ENCODE measurements at places on chromosomes 6 and 20.

DNA sequence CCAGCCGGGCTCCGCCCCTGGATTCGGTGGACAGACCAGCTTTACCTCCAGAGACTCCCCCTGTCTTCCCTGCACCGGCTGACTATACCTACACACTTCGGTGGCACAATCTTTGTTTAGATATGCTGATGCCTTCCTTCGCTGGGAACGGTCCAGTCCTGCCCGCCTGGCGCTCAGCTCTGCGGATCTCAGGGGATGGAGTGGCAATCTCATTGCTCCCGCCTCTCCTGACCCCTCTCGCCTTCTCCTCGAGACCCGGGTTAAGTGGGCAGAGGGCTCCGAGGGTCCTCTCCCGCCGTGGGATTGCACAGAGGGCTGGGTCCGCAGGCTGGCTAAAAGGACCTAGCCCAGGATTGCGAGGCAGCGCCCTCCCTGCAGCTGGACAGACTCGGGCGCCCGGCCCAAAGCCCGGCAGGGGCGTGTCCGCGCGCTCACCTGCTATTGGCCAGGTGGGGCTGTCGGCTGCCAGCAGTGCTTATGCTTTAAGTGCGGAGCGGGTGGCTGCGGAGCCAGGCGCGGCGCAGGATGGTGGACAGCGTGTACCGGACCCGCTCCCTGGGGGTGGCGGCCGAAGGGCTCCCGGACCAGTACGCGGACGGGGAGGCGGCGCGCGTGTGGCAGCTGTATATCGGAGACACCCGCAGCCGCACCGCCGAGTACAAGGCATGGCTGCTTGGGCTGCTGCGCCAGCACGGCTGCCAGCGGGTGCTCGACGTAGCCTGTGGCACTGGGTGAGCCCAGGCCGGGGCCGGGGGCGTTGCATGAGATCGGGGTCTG, at the start of gene GNMT:
GNMT (plus strand) TSS at position 512 of the 777 bp plus-strand sequence; CDS start at position 526, 14 bp downstream.
- peak; percentile 33 for DNase-seq

DNA sequence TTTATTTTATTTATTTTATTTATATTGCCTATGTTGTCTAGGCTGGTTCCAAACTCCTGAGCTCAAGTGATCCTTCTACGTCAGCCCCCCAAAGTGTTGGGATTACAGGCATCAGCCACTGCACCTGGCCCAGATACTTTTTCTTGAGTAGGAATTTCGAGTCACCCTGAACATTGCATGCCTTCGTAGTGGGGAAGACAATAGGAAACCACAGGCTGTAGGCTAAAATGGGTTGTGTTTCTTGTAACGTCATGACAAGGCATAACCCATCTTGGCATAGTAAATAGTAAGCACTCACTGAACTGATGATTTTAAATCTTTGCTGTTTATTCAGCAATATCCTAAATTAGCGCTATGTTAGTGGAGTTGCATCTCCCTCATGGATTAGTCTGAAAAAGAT, 34.9 kb downstream of the PTPN1 start:
- no peak for DNase-seq

GRCh38 chr20:11826334-11826733, 91.4 kb upstream of the BTBD3 start:
- DNase-seq: no peak

GRCh38 chr6:65646544-65646943, 60.5 kb downstream of the EYS start:
- no peak for DNase-seq

DNA sequence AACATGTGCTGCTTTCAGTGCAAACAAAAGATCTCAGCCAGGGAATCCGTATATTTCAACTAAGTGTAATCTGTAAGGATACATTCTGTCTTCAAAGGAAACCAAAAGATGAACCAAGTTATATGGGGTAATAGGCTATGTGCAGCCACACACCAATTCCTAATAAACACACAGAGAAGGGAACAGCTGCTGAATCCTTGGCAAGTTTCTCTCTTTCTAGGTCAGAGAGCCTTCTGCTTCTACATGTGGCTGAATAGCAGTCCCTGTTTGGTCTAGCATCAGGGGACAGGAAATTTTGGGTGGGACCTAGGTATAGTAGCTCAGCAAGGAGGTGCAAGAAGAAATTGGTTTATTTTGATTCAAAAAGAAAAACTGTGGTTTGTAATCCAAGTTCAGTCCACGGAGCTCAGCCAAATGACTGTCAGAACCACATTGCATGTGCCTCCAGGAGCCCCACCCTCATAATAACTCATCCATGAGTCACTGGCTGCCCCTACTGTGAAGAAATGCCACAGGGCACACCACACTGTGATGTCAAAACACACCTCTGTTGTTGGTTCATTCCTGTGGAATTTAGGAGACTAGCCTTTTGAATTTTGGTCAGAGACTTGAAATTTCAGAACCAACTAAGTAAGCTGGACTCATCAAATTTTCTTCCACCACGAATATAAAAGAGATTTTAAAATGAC, 21.1 kb downstream of the SPTLC3 start:
- no peak for DNase-seq

DNA sequence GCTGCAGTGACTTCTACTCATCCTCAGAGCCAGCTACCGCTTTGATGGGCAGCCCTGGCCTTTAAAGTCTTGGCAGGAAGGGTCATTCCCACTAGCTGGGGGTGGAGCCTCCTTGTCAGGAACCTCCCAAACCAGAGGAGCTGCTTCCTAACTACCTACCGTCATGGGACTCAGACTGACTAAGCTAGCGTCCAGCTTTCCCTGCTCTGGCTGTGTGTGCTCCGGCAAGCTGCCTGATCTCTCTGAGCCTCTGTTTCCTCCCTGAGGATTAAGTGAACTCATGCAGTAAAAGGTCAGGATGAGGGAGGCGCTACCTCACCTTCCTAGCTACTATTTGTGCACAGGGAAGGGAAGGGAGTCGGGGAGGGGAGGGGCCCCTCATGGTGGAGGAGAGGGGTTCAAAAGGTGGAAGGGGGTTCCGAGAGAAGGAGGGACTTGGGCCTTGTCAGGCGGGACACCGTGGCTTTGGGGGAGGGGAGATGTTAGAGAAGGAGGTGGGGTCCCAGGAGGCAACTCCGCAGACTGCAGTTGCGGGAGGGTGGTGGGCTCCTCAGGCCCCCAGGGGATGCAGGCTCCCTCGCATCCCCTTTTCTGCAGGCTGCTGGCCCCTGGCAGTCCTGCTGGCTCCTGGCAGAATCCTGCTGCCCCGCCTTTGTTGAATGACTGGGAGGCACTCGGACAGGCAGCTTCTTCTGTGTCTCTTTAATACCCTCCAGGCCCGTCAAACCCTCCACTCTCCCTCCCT, 9.8 kb downstream of the DUSP15 start:
- no peak for DNase-seq

DNA sequence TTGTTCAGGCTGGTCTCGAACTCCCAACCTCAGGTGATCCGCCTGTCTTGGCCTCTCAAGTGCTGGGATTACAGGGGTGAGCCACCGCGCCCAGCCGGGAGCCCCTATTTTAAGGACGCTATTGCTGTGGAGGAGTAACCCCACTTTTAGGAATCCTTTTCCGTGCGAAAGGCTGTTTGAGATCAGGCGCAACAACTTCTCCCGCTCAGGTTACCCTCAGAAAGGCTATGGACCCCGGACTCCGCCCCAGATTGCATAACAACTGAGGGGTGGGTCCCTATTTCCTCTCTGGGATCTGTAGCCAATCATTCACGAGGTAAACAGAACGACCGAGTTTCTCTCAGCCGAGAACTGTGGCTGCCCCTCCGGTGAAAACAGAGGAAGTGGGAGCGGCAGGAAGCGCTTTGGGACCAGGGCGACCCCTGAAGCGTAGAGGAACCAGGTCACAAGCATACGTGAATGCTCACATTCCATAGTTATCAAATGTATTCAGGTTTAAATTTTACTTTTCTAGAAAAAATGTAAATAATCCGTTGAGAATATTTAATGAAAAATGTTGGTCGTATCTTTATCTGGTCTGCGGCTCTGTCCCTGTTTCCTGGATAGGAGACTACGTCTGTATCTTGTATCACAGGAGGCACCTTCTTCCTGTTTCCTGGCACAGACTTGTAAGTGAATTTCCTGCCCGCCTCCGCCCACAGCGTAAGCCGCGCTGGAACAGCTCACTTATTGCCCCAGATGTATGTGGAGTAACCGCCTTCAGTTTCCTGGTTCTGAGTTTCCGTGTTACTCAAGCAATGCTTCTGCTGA, 26.8 kb downstream of the HLA-E start:
- peak; percentile 83 for DNase-seq

- no peak for DNase-seq
Observed at GRCh38 chr6:91874971-91875370, 1288.1 kb upstream of the MAP3K7 start.

GRCh38 chr6:142359271-142359960, 57.6 kb downstream of the ADGRG6 start:
- no peak for DNase-seq

GRCh38 chr20:53001498-53002301, 29.5 kb downstream of the TSHZ2 start:
- DNase-seq: no peak

GRCh38 chr6:134830940-134831339, 119.0 kb downstream of the ALDH8A1 start:
- DNase-seq: no peak

DNA sequence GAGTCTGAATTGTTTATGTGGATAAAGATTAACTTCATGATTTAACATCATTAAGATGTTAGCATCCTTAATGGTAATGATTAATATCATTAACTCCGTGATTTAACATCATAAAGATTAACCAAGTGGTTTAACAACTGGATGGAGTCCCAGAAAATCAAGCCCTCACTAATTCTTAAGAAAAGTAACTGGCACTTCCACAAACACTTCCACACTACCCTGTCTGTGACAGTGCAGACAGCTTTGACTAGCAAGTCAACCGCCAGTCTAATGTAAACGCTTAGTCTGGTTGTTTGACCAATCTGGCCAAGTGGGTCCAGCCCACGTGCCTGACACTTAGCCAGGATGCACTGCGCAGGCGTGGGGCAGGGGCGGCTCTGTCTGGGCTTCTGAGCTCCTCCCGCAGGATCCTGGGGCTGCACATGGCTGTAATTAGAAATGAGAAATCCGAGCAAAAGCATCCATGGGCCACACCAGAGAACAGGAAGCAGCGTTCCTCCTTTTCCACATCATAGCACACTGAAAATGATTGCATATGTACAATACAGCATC, 424.2 kb downstream of the FOXA2 start:
- DNase-seq: no peak

- no peak for DNase-seq
Observed at GRCh38 chr20:11995805-11996567, 78.3 kb downstream of the BTBD3 start.

DNA sequence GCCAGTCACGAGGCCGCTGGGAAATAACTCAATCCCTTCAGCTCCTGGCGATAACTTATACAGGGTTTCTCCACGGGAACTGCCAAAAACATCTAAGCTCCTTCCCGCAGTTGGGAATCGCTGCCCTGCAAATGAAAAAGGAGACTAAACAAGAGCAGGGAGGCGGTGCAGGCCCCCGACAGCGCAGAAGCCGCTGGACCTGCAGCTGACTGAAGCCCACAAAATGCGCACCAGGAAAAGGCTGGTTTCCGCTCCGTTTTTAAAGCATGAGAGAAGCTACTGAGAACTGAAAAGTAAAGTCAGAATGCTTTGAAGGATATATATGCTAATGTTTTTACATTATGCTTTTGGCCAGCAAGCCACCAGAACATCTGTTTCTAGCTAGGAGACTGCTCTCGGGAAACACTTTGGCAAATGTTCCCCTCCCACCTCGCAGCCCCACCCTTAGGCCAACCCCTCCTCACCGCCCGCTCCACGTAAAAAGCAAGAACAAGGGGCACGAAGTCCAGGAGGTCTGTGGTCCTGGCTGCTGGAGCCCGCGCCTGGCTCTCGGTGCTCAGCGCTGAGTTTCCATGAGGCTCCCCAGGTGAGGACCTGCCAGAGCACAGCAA, 90.5 kb downstream of the SOD2 start:
- DNase-seq: no peak

DNA sequence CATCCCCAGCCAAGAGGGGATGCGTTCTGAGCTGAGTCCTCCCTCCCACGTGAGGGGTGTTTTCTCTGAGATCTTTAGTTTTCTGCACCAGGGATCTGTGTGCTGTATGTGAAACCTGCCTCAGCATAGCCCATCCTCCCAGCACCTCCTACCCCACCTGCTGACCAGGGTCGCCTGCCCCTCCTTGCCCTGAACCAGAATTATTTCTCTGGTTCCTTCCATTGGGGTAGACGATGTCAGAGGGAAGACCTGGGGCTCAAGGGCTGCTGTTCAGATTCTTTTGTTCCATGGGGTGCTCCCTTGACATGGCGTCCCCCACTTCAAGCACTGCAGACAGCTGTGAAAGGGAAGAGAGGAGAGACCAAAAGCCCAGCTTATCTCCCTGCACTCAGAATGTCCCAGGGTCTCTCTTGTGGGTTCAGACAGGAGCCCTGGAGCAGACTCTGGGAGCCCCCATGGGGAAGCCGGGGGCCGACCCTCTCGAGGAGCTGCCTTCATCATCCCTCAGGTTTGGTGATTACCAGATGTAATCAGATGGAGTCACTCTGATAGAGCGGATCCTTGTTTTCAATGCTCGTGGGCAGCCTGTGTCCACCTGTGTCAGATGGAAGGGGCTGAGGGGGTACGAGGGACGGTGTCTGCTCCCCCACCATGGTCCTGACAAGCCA, 74.3 kb downstream of the ERMARD start:
- no peak for DNase-seq

GRCh38 chr6:40688214-40688761, 101.1 kb upstream of the LRFN2 start:
- no peak for DNase-seq

DNA sequence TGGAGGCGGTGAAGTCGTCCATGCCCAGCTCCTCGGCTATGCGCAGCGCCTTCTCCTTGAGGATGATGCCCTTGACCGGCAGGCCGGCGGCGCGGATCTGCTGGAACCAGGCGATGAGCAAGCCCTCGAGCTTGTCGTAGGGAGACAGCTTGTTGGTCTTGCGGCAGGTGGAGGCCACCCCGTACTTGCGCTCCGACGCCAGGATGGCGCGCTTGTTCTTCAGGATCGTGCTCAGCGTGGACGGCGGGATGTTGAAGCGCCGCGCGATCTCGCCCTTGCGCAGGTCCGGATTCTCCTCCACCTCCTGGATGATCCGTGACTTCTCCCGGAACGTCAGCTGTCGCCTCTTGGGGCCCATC, 435 bp downstream of the CENPB start:
- no peak for DNase-seq

- no peak for DNase-seq
Observed at GRCh38 chr6:143223895-143224294, 163.2 kb downstream of the AIG1 start.

DNA sequence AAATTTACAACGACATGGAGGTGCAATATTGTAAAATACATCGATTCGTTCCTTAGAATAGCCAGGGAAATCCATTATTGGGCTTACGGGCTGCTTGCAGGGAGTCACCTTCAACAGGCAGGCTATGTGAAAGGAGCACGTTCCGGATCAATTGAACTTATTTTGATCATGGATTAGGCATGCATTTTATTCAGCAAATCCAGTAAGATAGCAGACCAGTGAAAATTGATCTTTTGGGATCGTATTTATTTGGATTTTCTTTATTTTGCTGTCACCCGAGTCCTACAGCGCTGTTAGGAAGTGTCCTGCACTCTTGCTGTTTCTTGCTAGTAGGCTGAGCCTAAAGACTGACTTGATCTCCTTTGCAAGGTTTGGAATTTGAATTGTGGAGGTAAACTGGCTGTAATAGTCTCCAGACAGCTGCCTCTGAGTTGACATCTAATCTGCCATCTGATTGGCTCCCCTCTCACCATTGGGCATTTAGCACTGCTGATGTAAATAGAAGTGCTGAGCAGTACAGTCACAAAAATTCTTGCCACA, 3.0 kb downstream of the ARID1B start:
- DNase-seq: no peak

GRCh38 chr6:130858498-130859160, 31.4 kb downstream of the SMLR1 start:
- DNase-seq: no peak

All from stimulated activated CD4-positive, alpha-beta T cell treated with anti-CD3 and anti-CD28 coated beads, Interleukin-12 subunit alpha, Interleukin-12 subunit beta, amount 100 ng/mL, for 4 hours (primary cell).